Activated naive CD4-positive, alpha-beta T cell treated with anti-CD3 and anti-CD28 coated beads, Interleukin-2, amount 50 U/mL, for 16 hours (primary cell): ENCODE measurements at places on chromosomes 7 and 10.

- no peak for DNase-seq
Observed at GRCh38 chr10:79627075-79627474, 16.3 kb downstream of the SFTPA1 start.

DNA sequence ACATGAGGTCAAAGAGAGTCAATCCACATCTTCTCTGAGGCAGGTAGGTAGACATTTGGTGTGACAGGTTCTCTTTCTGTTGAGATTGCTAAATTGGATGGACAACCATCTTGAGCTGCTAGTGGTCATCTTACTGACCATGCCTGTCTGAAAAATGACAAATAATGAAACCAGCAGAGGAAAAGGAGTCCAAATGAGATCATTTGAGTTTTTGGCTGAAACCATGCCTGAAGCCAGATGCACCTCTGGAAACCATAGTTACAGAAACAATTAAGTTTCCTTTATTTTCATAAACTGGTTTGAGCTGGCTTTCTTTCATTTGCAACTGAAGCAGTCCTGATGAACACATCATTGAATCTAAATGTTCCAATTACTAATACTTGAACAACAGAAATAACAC lies 100.6 kb downstream of the ZNF438 start:
- DNase-seq = no peak

- DNase-seq = no peak
Observed at GRCh38 chr7:117769085-117769484, 104.2 kb downstream of the CTTNBP2 start.

- no peak for DNase-seq
Observed at GRCh38 chr7:91345449-91345848, 81.2 kb downstream of the FZD1 start.

DNA sequence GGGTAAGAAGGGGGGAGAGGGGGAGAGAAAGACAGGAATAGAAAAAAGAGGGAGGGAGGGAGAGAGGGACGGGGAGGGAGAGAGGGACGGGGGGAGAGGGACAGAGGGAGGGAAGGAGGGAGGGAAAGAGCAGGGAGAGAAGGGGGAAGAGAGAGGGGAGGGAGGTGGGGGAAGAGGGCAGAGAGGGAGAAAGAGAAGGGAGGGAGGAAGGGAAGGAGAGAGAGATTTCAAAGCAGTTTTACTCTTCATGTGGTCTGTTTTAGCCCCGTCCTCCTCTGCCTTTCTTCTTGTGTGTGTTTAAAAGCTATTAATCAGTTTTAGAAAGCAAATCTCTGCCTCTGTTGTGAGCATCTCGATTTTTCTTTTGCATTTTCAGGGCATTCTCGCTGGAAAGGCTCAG lies 237.0 kb downstream of the WDR37 start:
- no peak for DNase-seq

DNA sequence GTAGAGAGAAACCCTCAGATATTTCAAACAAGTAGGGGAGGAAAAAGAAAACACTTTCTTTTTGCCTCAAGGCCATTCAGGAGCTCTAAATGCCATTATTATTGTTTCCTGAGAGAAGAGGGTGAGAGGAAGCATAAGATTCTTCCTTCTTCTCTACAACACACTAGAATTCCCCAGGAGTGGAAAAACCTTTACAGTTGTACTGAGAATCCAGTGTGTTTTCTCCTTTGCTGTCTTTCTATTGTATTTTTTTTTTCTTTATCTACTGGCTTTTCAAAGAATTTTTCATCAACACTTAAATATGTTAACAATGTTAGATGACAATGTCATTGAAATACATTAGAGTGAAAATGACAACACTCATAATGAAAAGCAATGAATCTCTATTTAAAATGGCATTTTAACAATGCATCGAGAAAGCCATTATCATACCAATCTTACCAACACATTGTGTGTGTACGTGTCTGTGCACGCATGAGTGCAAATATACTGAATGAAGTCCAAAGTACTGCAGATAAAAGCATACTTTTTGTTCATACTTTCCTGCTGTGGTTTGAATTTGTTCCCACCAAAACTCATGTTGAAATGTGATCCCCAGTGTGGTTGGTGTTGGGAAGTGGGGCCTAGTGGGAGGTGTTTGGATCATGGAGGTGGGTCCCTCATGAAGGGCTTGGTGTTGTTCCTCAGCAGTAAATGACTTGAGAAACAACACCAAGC lies 24.2 kb upstream of the MACC1 start:
- DNase-seq = no peak

DNA sequence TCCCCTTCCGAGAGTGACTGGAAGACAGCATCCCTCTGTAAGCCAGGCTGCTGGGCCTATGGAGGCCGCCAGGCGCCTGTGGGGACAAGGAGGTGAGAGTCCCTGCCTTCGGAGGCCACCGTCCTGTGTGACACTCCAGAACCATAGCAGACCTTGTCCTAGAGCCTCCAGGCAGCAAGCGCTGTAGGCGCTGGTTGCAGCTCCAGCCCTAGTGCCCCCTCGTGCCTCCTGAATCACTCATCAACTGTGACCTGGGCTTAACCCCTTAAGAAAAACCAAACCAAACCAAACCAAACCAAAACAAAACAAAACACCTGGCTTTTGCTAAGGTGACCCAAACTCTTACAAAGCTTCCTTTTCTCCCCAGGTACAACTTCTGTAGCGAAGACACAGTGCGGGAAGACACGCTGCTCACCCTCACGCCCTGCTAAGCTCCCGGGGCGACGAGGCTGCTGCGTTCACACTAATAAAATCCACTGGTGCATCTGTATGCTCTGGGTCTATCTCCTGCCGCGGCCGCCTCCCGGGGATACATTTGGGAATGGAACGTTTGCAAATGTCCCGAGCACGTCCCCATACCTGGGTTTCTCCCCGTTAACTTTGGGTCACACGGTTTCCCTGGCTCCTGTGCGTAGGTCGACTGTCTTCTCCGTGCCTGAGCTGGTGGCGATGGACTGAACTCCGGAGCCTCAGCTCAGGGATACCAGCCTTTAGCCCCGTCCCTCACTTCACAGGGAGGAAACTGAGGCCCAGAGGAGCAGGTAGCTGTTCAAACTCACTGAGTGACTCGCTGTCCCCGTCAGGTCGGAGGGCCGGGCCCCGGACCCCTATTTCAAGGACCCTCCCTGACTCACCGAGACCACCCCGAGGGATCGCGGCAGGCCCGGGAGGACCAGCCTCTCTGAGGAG lies 11.8 kb upstream of the PNLIPRP2 start:
- DNase-seq = no peak

GRCh38 chr10:114048472-114048871 lies 4.8 kb downstream of the ADRB1 start:
- no peak for DNase-seq

- no peak for DNase-seq
Observed at GRCh38 chr7:82156893-82157292, 286.7 kb downstream of the CACNA2D1 start.

- DNase-seq = no peak
Observed at GRCh38 chr7:81299711-81300110, 380.9 kb upstream of the SEMA3C start.

DNA sequence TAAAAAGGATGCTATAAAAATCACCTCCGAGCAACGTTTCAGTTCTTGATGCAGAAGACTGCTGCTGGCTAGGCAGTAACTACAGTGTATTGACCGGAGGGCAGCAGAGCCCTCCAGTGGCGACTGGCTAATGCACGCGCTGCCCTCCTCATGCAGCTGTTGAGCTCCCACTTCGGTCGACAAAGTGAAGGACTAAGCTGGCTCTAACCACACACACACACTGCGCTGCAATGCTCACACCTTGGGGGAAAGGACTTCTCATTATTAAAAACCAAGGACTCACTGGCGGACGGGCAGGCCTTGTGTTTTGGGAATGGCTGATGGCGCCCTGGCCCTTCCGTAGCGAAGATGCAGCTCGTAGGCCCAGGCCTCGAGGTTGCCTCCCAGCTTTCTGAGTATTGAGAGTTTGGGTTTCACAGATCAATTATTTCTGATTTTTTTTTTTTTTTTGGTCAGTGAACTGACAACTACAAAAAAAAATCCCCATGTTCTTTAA lies 120.9 kb upstream of the DIP2C start:
- DNase-seq = no peak
